Stimulated activated CD4-positive, alpha-beta T cell treated with anti-CD3 and anti-CD28 coated beads, Interleukin-2, amount 100 ng/mL, for 48 hours (primary cell): ENCODE measurements at places on chromosomes 13 and 19.

DNA sequence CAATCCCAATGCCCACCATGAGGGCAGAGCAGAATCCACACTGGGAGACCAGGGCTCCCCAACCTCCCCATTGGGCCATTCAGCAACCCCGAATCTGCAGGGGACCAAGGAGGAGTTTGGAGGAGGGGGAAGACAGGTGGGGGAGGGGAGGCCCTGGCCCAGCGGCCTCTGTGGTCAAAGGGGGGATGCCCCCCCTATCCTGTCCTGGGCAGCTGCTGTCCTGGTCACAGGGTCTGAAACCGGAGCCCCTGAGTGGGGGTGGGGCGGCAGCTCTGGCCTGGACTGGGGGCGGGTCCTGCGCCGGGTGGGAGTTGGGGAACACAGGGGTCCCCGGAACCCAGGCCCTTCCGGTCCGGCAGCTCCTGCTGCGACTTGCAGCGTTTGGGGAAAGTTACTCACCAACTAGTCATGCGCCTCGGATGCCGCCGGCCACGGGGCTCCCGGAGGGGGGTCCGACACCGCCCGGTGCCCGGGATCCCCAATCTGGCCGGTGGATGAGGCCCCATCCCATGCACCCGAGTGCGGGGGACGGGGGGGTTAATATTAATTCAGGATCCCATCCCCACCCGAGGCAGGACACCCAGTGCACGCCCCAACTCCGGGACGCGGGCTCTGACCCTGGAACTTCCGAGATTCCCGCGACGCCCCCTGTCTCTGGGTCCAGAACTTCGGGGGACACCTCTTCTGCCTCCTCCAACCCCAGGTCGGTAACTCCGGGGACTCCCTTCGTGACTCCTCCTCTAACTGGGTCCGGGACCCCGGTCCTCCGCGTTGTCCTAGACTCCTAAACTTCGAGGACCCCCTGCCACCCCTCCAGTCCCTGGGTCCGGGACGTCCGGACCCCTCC, 872 bp downstream of the HOMER3 start:
- DNase-seq: no peak

- no peak for DNase-seq
Measured at GRCh38 chr19:45159971-45160324, 834 bp downstream of the NKPD1 start.

DNA sequence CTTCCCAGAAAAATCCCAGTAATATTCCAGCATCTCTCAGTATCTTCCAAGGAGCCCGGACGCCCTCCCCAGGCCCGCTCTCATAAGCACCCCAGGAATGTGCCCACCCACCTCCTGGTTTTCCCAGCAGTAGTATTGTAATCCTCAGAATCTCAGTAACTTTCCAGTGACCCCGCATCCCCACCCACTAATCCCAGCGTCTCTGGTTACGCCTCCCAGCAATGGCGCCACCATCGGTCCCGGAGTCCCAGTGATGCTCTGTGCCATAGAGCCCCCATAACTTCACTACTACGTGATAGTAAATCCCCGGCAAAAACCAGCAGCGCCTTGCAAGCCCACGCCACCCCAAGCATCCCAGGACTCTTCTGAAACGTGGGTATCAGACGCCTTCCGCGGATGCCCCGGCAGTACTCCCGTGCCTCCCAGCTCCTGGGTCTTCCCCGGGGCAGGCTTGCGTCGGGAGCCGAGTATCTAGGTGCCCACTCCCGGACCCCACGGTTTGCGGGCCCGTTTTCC, 928 bp upstream of the PNPLA6 start:
- peak; percentile 39 for DNase-seq

DNA sequence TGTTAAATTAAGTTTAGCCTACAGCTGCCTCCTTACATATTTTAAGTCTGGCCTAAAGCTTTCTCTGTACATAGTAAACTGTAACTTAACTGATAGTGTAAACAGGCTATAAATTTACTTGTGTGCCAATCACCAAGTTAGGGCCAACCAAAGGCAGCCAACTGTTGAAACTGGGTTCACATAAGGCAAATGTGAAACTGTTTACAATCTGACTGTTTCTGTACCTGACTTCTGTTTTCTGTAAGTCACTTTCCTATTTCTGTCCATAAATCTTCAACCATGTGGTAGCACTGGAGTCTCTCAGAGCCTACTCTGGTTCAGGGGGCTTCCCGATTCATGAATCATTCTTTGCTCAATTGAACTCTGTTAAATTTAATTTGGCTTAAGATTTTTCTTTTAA, 103.1 kb downstream of the RAP2A start:
- no peak for DNase-seq

DNA sequence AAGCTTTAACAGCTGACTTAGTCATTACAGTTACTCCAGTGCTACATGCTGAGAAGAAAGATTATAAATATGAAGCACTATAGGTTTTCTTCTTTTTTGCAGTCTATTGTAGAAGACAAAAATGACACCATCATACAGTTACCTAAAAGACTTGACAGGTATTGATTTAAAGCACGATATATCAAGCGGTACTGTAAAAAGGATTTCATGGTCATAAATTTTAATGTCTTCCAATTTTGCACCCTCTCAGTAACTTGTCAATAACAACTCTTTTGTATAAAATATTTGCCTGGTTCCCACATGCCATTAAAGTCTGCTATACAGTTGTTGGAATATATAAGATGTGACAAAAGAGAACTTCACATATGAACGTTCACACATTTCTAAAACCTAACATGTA, 102.8 kb downstream of the ZIC5 start:
- no peak for DNase-seq

- DNase-seq: no peak
Measured at GRCh38 chr13:21576426-21576825, 27.5 kb downstream of the MICU2 start.

GRCh38 chr13:99085808-99086266, 108.0 kb upstream of the DOCK9 start:
- no peak for DNase-seq

- no peak for DNase-seq
Measured at GRCh38 chr19:10918359-10918758, 10.1 kb downstream of the YIPF2 start.
